ENCODE measurements at places on chromosomes 4 and X.

- DNase-seq: no peak
Observed at GRCh38 chr4:140865253-140866217, 109.3 kb upstream of the TBC1D9 start.

DNA sequence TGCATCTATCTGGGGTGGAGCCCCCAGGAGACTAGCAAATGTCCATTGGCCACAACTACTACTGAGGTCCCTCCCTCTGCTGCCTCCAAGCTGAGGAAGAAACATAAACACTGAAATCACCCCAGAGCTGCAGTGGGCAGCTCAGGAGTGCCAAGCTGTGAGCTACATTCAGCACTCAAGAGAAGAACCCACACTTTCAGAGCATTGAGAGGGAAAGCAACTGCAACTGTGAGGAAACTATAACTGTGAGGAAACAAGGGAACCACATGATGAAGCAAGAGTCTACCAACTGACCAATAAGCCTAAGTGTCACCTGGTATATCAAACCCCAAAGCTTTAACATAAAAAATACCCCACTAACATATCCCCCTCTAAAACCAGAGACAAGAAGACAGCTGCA is 373.5 kb upstream of the TACR3 start:
- DNase-seq: no peak

GRCh38 chr4:121183361-121183760 is 19.2 kb upstream of the TNIP3 start:
- DNase-seq: no peak

- no peak for DNase-seq
Observed at GRCh38 chrX:9569876-9570301, 105.0 kb downstream of the TBL1X start.

DNA sequence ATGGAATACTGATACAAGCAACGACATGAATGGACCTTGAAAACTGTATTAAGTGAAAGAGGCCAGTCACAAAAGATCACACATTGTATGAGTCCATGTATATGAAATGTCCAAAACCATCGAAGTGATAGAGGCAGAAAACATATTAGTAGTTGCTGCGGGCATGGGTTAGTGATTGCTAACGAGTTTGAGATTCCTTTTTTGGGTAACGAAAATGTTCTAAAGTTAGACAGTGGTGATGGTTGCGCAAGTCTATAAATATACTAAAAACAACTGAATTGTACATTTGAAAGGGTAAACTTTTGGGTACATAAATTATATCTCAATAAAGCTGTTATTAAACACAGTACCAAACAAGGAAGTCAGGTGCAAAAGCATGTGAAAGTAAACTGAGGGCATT is 234.5 kb downstream of the FBXW7 start:
- no peak for DNase-seq

DNA sequence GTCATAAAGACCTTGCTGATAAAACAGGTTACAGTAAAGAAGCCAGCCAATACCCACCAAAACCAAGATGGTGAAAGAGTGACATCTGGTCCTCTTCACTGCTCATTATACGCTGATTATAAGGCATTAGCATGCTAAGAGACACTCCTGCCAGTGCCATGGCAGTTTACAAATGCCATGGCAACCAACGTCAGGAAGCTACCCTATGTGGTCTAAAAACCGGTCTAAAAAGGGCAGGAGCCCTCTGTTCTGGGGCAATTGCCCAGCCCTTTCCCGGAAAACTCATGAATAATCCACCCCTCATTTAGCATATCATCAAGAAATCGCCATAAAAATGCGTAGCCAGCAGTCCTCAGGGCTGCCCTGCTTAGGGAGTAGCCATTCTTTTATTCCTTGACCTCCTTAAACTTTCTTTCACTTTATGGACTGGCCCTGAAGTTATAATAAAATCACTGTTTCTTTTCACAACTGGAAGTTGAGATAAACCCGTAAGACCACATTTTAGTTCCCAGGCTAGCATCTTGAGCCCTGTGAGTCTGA is 260.5 kb upstream of the FAT1 start:
- DNase-seq: no peak

GRCh38 chrX:10603612-10604011 is 16.8 kb downstream of the MID1 start:
- DNase-seq: no peak

- peak; percentile 32 for DNase-seq
Observed at GRCh38 chr4:23884741-23885140, 5.1 kb downstream of the PPARGC1A start.

- DNase-seq: no peak
Observed at GRCh38 chr4:120158046-120158445, 91.4 kb upstream of the MAD2L1 start.

- DNase-seq: no peak
Observed at GRCh38 chrX:68299898-68300297, 133.4 kb downstream of the OPHN1 start.

All from fibroblast of skin of back (primary cell).